ENCODE measurements at places on chromosomes 4 and X.

- no peak for DNase-seq
These were observed 65.4 kb downstream of the CEP44 start for GRCh38 chr4:174349156-174349555.

- DNase-seq: no peak
These were observed 82.4 kb upstream of the MYOZ2 start for GRCh38 chr4:119053245-119053644.

DNA sequence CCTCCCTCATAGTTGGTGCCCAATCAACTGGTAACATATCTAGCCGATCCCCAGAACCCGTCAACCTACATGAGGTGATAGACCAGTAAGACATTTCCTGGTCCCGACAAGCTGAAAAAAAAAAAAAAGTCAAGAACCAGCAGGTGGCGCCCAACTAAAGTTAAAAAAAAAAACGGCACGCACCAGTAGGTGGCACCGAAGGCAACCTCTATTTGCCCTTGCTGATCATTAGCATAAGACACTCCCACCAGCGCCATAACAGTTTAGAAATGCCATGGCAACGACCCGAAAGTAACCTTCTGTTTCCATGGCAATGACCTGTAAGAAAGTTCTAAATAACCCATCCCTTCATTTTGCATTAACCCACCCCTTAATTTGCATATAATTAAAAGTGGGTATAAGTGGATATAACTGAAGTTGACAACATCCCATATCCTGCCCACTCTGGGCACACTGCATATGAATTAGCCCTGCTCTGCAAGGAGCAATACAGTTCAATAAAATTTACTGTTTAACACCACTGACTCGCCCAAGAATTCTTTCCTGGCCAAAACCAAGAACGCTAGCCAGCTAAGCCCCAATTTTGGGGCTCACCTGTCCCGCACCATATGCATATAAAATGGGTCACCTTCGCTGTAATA is 83.9 kb upstream of the SPANXB1 start:
- no peak for DNase-seq

DNA sequence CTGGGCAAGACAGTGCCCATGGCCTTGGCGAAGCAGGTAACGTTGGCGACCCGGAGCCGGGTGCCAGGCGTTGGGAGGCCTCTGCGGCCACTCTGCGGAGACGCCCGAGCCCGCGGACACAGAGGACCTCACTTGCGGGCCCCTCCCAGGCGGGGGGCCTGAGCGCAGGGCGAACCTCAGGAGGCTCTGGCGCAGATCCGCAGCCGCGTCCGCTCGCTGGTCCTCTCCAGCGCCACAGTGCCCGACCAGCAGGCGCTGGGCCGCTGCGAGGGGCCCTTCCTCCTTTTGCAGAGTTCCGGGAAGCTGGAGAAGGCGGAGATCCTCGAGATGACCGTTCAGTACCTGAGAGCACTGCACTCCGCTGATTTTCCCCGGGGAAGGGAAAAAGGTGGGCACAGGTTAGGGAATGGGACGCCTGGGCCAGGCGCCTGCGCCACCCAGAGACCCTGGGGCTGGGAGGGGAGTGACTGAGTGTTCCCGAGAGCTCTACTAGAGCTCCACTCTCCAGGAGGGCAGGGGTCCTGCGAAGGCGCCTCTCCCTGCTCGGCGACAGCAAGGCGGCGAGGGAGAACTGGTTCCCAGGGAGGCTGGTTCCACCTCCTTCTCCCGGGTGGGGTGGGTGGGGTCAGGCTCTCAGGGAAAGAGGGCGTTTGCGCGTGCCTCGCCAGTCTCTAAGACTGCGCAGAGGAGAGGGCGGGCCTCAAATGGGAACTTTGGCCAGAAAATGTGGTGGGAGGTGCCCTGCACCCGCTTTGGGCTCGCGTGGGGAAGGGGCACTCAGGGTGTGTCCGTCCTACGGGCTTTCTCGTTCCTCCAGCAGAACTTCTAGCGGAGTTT is 1.4 kb downstream of the HELT start:
- no peak for DNase-seq

DNA sequence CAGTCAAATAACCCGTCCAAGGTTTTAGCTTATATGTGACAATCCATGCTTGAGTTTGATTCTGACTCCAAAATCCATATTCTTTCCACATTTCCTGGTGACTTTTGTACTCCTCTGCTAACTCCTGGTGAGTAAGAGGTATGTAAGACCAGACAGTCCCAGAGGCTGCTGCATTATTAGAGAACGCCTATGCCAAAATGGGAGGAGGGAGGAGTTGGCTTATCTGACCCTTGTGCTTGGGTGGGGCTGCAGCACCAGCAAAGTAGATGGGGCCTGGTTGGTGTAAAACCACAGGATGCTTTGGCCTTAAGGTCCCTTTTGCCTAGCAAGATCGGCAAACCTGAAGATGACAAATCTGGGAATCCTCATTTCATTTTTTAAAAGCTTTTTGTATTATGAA is 9.1 kb upstream of the RNF212 start:
- no peak for DNase-seq

DNA sequence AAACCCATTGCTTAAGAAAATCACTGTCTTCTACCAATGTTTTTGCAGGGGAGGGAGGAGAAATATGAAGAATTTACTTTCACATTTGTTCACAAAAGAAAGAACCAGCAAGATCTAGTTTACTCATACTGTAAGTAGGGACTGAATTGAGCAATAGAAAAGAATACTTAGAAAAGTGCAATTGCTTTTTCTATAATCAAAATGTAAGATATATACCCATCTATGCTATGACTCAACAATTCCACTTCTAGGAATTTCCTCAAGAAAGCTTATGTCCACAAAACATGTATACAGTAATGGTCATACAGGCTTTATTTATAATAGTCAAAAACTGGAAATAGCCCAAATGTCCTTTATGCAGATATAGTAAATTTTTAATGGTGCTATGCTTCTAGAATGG is 196.4 kb downstream of the LRBA start:
- DNase-seq: no peak

GRCh38 chrX:2654436-2655340 is 36.4 kb upstream of the CD99 start:
- DNase-seq: no peak

- DNase-seq: no peak
These were observed 1.8 kb upstream of the PRPS1 start for GRCh38 chrX:107626481-107626880.

GRCh38 chrX:98294310-98294709 is 1410.6 kb downstream of the RPA4 start:
- DNase-seq: no peak

DNA sequence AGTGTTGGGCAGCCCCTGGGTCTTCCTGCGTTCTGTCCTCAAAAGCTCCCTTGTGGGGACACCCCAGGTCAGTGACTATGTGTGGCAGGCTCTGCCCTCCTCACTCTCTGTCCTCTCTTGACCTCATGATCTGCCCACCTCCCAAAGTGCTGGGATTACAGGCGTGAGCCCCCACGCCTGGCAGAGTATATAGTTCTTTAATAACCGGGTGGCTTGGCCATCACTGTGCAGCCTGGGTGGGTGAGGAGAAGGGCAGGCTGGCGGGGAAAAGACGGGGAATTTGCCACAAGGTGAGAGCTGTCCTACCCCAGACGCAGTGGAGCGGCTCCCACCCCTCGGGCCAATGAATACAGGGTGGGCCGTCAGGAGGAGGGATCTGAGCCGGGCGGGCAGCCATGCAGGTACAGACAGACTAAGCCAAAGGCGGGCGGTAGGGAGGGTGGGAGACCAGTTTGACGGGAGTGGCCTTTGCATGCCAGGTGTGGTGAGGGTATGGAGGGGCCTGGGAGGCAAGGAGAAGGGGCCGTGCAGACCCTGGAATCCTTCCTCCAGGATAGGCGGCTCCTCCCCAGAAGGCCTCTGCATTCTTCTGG is 2.5 kb downstream of the SH3BP2 start:
- no peak for DNase-seq
